ENCODE measurements at places on chromosomes 4 and X. TPM values are rescaled to one million over a fixed set of nuclear protein-coding genes. Genes with fewer than 3 reads are reported as not detected.

GRCh38 chrX:47224896-47225290 is 6.4 kb downstream of the CDK16 start:
- no peak for DNase-seq

GRCh38 chr4:46503739-46504138 is 113.8 kb upstream of the GABRA2 start:
- DNase-seq = peak; percentile 1

GRCh38 chr4:151931563-151931962 is 170.8 kb upstream of the GATB start:
- DNase-seq = no peak

The IL13RA1 gene
- total RNA-seq = 29.4 TPM

The MAGIX gene
- total RNA-seq = 1.9 TPM

Measured in RPMI7951 (cell line).